ENCODE measurements at places on chromosomes 4 and X. TPM values are rescaled to one million over a fixed set of nuclear protein-coding genes. Genes with fewer than 3 reads are reported as not detected.

The GNRHR gene
- total RNA-seq, result not detected

The ASIC5 gene
- total RNA-seq, result not detected

The TDO2 gene
- not detected for total RNA-seq

The VBP1 gene
- total RNA-seq, result 72.7 TPM

The OTC gene
- not detected for total RNA-seq

The TEX13C gene
- not detected for total RNA-seq

The OPHN1 gene
- 4.3 TPM for total RNA-seq

The MGAT4D gene
- total RNA-seq, result not detected

The CD40LG gene
- total RNA-seq, result not detected

The AWAT2 gene
- total RNA-seq, result not detected

The AIFM1 gene
- total RNA-seq, result 142 TPM

The TBX22 gene
- not detected for total RNA-seq

The ARMCX2 gene
- total RNA-seq, result 31.7 TPM

The SLC9A7 gene
- 4.4 TPM for total RNA-seq

The IL13RA2 gene
- total RNA-seq, result not detected

All from Right ventricle myocardium superior (tissue), 1 donor.